ENCODE measurements at places on chromosomes 1 and 21.

DNA sequence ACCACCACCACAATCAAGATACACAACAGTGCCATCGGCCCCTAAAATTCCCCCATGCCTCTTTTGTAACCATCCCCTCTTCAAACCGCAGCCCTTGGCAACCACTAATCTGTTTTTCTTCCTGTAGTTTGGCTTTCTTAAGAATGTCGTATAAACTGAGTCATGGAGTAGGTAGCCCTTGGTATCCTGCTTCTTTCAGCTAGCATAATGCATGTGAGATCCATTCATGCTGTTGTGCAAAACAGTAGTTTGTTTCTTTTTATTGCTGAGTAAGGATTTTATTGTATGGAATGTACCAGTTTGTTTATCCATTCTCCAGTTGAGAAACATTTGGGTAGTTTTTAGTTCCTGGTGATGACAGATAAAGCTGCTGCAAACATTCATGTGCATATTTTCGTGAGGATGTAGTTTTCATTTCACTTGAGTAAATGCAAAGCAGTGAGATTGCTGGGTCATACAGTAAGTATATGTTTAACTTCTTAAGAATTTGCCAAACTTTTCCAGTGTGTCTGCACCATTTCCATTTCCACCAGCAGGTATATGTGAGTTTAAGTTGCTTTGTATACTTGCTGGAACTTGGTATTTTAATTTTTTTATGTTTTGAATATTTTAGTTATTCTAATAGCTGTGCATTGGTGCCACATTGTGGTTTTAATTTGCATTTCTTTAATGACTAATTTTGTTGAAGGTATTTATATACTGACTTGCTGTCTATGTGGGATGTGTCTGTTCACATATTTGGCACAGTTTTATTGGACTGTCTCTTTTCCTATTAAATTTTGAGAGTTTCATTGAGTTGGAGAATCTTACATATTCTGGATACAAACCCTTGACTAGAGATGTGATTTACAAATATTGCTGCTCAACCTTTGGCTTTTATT is 148.4 kb upstream of the MAP1LC3C start:
- no peak for DNase-seq

DNA sequence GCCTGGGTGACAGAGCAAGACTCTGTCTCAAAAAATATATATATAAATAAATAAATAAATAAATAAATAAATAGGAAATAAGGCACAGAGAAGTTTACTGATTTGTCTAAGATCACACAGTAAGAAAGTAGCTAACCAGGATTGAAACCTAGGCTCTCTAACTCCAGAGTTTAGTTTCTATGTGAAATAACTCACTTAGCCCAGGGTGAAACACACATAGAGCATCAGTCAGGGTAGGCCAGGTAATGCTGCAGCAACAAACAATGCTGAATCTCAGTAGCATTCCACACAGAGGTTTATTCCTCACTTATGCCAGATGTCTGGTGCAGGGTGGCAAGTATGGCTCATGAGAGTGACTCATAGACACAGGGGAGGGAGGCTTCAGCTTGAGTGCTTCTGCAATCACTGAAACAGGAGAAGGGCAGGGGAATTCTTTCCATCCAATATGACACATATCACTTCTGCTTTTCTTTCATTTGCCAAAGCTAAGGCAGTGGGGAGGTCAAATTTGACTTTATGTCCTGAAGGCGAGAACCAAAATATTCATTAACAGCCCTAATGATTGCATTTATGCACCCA is 37.1 kb upstream of the KANK4 start:
- DNase-seq: no peak

- no peak for DNase-seq
These were observed 343.9 kb upstream of the AJAP1 start for GRCh38 chr1:4310396-4310923.

DNA sequence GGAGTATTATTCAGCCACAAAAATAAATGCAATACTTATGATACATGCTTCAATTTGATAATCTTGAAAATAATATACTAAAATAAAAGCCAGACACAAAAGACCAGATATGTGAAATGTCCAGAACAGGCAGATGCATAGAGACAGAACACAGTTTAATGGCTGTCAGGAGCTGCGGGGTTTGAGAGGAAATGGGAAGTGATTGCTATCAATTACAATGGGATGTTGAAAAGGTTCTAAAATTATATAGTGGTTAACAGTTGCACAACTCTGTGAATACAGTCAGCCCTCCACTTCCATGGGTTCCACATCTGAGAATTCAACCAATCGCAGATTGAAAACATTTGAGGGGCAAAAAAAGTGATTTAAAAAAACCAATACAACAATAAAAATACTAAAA is 54.0 kb downstream of the LTN1 start:
- DNase-seq: no peak

- DNase-seq: no peak
These were observed 31.9 kb downstream of the WNT9A start for GRCh38 chr1:227915564-227916553.

- DNase-seq: no peak
These were observed 2.1 kb downstream of the MYBPH start for GRCh38 chr1:203173566-203173965.

DNA sequence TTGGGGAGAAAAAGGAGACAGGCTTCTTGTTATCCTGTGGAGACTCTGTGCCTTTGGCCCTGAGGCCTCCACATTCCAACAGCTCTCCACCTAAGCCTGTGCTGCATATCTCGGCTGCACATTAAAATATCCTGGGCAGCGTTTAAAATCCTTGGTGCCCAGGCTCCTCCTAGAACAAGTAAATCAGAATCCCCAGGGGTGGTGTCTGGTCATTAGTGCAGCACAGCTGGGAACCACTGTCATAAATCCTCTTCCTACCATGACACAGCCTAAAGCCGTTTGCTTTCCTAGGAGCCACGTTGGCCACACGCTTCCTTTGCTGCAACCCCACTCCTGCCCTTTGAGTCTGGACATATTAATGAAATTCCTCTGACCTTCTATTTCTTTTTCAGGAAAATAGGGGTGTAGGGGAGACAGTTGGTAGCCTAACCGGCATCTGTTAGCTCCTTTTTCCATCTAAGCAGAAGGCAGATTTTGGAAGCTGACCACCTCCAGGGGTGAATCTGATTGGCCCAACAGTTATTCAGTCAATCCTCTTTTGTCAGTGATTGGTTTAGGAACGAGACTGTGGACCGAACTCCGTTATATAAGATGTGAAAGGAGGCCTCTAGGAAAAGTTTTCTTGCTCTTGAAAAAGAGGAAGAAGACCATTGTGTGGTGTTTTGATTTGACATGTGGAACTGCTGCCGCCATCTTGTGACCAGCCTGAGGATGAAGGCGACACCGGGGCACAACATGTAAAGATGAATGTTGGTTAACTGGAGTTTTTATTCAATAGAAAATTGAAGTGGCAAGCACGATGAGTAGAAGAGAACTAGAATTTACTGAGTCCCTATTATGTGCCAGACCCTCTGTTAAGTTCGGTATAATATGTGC is 41.9 kb downstream of the JUN start:
- DNase-seq: no peak

- DNase-seq: no peak
These were observed 89.5 kb upstream of the GREM2 start for GRCh38 chr1:240701412-240701811.

DNA sequence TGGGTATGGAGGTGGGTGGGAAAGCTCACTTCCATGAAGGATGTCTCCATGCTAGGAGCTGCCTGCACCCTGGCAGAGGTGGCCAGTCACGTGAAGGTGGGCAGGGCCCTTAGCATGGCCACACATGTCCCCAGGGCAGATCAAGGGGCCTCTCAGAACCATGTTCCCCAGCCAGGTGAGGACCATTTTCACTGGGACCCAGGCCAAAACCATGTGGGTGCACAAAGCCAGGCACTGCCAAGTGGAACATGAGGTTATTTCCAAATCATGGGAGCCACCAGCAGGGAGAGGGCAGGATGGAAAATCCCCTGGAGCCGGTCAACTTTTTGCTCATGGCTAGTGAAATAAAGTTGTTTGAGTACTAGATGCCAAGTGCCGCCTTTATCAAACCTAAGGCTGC is 9.7 kb downstream of the ZNF692 start:
- no peak for DNase-seq

DNA sequence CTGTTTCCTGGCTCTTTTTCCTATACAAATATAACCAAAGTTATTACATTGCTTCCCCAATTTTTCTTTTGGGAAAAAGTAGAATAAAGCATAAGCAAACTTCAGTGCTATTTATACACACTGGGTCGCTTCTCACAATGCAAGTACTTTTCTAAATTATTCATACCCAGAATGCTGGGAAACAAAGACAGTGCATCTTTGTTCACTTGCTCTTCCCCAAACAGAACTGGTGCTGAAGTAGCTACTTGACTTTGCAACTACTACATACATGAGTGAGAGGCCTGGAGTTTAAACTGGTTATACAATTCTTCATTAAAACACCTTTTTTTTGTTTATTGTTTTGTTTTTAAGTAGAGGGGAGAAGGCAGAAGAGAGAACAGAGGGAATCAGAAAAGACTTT is 40.2 kb downstream of the STX6 start:
- DNase-seq: no peak

DNA sequence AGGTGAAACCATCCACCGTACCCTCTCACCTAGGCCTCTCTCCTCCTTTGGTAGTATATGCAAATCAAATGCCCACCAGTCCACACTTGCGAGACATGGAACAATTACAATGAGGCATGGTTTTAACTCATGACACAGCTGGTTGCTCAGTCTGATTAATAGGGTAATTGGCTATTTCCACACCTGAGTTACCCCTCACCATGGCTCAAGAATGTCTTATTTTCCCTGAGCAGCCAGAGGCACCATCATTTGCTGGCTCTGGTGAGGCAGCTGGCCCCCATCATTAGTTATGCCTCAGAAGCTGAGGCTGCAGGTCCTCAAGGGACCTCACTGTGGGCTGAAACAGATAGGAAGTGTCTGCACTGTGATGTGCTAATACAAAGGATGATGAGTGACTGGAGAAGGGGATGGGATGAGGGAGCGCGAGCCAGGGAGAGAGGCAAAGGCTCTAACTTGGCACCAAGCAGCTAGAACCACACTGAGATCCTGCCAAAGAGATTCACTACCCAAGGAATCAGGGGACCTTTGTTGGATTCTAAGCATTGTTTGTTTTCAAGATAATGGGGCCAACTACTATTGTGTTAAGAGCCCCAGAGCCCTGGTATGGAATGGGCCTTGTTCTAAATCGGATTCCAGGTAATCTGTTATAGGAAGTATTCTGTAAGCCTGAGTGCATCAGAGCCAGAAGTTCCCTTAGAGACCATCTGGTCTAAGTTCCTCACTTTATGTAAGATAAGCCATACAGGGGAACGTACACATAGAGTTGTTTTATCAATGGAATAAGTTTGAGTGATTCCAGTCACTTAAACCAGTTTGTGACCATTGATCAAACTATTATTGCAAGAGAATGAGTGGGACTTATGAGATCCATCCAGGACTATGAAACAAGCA is 80.0 kb upstream of the CNTN2 start:
- no peak for DNase-seq

DNA sequence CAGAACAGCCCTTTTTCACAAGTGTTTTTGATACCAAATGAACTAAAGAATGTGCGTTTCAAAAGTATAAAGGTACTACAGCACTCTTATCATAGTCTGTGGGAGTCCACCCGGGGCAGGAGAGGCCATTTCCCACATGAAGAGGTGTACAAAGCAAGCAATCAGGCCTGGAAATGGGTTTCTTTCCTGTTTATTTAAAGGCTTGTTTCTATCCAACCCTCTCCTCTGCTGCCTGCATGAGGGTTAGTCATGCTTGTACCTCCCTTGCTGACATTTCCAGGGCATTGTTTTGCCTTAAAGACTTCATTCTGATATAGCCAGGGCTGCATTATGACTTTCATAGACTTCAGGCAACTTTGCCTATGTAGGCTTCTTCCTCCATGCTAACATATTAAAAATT is 11.6 kb downstream of the SELP start:
- no peak for DNase-seq

DNA sequence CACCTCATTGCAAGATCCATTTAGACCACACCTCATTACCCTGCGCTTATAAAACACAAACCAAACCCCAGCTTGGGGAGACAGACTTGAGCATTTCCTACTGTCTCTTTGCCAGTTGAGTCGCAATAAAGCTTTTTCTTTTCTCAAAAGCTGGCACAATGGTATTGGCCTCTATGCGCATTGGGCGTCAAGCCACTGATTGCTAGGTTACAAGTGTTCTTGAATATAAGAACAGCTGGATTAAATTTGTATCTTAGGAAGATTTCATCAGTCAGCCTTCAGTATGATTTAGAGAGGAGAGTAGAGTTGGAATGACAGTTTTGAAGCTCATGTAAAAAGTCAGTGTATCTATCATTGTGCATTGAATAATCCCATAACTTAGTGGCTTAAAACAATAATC is 84.9 kb upstream of the RAB4A start:
- DNase-seq: no peak

- DNase-seq: no peak
These were observed 6.7 kb upstream of the IL10RB start for GRCh38 chr21:33259428-33259827.

GRCh38 chr1:168836469-168836868 is 107.5 kb upstream of the DPT start:
- DNase-seq: no peak

GRCh38 chr1:91805311-91805801 is 80.6 kb downstream of the TGFBR3 start:
- DNase-seq: peak; percentile 20

GRCh38 chr1:197775282-197776262 is at the start of gene DENND1B:
Gene DENND1B (minus strand): TSS chr1:197775480. CDS start chr1:197775155, 325 bp downstream.
- peak; percentile 82 for DNase-seq

DNA sequence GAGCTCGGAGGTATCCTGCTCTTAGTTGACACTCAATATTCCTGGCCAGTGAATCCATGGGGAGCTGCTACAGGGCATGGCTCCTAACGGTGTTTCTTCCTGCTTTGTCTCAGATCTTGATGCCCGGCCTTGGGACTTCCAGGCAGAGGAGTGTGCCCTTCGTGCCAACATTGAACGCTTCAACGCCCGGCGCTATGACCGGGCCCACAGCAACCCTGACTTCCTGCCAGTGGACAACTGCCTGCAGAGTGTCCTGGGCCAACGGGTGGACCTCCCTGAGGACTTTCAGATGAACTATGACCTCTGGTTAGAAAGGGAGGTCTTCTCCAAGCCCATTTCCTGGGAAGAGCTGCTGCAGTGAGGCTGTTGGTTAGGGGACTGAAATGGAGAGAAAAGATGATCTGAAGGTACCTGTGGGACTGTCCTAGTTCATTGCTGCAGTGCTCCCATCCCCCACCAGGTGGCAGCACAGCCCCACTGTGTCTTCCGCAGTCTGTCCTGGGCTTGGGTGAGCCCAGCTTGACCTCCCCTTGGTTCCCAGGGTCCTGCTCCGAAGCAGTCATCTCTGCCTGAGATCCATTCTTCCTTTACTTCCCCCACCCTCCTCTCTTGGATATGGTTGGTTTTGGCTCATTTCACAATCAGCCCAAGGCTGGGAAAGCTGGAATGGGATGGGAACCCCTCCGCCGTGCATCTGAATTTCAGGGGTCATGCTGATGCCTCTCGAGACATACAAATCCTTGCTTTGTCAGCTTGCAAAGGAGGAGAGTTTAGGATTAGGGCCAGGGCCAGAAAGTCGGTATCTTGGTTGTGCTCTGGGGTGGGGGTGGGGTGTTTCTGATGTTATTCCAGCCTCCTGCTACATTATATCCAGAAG is 16.7 kb downstream of the ALX3 start:
- peak; percentile 51 for DNase-seq
